ENCODE measurements at places on chromosomes 4 and X.

GRCh38 chrX:42399632-42400024 lies 378.3 kb downstream of the PPP1R2C start:
- no peak for DNase-seq

- no peak for DNase-seq
Measured at GRCh38 chr4:81954271-81954670, 419.5 kb downstream of the HNRNPD start.

DNA sequence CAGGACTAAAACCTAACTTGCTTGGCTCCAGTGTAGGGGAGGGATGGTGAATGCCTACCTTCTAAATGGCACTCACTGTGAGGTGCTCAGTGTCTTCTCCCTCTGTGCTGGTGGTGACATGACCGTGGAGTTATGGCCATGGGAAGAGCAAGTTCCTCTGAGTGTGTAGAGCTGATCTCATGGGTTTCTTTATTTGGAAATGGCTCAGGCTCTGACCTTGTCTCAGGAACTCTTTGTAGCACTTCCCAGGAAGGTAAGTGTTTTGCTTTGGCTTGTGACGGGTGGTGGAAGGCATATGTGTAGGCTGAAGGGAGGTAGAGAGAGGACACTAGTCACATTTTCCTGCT lies 6.4 kb downstream of the MSN start:
- DNase-seq, result no peak

DNA sequence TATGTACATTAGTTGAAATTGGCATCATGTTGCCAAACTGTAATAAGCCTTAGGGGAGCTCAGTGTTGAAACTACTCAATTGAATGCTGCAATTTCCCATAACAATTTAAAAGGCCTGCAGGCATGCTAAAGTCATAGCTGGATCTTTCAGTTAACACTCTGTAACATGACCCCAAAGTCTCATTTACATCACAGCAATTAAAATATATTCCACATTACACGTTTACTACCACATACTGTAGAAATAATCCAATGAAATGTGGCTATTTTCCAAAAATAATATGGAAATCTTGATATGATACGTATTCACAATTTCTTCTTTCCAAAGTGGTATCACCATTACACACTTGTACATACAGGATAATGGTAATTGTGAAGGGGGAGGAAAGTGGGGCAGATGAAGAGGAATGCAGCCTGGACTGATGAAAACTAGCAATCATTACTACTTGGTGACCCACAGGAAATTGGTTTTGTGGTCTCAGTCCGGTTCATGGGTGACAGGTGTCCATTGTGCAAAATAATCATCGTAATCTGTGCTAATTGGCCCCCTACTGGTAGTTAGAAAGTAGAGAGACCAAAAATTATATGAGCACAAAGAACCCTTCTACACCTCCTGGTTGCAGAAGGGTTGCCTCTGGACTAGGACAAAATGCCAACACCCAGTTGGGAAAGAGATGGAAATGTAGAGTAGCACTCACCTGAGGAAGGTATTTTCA lies 63.7 kb downstream of the TENM3 start:
- DNase-seq, result no peak

DNA sequence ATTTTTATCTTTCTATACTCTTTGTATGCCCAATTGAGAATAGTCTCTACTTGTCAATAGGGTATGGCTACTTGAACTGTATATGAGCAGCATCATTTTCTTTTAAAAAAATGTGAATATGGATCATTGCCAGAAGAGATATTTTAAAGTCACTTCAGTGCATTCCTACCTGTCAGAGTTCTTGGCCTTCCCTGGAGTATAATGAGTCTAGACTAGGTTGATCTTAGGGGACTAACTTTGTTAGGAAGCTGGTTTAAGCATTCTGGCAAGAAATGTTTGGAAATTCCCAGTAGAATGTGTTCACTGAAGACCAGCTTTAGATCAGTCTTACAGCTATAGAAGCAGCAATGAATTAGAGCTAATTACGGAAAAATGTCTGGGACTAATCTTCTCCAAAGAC lies 178.2 kb downstream of the FAT4 start:
- no peak for DNase-seq

GRCh38 chr4:152530600-152530999 lies 5.3 kb downstream of the FBXW7 start:
- no peak for DNase-seq

DNA sequence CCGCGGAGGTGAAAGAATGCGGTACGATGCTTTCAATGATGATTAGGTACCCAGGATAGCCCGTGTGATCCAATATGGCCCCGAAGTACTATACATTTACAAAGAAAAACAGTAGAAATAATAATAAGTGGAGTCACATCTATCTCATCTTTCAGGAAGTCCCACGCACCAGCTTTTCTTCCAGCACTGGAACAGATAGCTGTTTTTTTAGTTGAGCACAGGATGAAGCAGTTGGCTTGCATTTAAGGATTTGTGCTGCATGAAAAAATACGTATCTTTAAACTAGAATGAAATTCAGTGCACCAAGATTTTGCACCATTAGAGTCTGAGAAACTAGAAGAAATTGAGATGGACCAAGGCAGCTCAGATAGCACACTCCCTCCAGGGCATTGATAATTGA lies 44.1 kb downstream of the SMIM20 start:
- no peak for DNase-seq

DNA sequence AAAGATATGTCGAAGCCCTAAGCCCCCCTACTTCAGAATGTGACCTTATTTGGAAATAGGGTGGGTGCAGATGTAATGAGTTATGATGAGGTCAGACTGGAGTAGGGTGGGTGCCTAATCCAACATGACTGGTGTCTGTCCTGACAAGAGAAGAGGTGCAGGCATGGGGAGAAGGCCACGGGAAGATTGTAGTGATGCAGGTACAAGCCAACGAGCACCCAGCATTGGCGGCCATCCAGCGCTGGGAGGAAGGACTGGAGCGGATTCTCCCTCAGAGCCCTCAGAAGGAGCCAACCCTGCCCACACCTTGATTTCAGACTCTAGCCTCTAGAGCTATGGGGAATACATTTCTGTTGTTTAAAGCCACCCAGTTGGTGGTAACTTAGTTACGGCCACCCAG lies 237.2 kb downstream of the EVC2 start:
- no peak for DNase-seq

DNA sequence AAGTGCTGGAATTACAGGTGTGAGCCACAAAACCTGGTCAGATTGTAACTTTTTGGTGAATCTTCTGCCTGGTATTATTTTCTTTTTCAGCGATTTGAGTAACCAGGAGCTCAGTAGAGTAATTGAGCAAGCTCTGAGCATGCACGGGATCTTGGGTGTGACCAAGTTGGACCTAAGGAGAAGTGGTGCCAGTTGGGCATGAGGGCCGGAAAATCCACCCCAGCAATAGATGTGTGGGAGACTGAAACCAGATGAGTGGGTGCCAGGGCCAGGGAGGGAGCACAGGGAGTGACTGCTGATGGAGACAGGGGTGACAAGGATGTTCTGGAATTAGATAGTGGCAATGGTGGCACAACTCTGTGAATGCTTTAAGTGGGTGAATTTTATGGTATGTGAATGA lies 3.7 kb upstream of the CCNQ start:
- no peak for DNase-seq

DNA sequence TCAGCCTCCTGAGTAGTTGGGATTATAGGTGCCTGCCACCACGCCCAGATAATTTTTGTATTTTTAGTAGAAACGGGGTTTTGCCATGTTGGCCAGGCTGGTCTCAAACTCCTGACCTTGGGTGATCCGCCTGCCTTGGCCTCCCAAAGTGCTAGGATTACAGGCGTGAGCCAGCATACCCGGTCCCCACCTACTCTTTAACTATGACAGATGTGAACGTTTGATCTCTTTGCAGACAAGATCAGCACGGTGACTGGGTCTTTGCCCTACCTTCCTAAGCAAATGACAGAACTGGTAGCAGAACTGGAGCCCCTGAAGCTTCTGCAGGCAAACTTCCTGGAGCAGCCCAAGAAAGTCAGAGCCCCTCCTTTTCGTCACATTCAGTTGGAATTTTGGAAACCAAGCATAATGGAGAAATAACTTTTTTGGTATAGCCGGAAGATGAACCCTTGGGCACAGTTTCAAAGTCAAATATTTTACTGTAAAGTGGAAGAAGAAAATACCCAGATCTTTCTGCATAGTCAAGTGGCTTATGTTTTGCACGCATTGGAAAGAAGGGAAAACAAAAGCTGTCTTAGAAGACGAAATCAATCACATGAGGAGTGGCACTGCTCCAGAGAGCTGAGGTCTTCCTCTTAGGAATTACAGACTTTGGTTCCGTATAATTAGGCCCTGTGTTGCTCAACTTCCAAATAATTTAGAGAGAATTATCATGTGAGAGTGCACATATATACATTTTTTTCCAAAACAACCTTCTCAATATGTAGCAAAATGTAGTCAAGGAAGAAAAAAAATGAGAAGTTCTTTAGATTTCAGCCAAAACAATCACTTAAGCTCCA lies 90.6 kb downstream of the SORBS2 start:
- no peak for DNase-seq

GRCh38 chr4:169102026-169102425 lies 92.0 kb upstream of the CBR4 start:
- no peak for DNase-seq

- DNase-seq, result no peak
Measured at GRCh38 chr4:74338792-74339333, 26.1 kb upstream of the EREG start.

DNA sequence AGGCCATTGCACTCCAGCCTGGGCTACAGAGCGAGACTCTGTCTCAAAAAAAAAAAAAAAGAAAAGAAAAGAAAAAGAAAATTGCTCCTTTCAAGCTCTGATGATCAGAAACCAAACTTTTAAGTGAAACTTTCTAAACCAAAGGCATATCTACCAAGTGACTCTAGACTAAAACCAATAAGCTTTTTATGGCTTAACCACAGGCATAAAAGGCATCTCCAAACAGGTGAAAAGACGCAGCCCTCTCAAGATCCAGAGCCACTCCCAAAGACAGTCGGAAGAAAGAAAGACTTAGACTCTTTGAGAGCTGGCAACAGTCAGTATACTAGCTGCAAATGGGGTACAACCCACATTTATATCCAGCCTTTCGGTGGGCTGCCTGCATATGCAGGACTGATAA lies 117.1 kb upstream of the AP1S2 start:
- no peak for DNase-seq

DNA sequence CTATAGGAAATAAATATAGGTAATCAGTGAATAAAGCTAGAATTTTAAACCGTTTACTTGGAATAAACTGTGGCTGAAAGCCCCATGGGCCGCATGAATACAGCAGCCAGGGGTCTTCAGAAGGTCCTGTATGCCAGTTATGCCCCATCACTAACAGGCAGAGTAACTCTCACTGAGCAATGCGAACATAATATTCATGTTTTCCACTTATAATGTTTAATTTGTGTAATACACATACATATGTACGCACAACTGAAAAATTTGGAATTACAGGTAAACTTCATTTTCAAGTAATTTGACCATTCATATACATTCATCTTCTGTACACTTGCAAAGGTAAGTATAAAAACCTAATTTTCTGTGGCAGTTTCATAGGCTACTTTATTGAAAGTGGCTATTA lies 526.2 kb upstream of the ATOH1 start:
- no peak for DNase-seq

DNA sequence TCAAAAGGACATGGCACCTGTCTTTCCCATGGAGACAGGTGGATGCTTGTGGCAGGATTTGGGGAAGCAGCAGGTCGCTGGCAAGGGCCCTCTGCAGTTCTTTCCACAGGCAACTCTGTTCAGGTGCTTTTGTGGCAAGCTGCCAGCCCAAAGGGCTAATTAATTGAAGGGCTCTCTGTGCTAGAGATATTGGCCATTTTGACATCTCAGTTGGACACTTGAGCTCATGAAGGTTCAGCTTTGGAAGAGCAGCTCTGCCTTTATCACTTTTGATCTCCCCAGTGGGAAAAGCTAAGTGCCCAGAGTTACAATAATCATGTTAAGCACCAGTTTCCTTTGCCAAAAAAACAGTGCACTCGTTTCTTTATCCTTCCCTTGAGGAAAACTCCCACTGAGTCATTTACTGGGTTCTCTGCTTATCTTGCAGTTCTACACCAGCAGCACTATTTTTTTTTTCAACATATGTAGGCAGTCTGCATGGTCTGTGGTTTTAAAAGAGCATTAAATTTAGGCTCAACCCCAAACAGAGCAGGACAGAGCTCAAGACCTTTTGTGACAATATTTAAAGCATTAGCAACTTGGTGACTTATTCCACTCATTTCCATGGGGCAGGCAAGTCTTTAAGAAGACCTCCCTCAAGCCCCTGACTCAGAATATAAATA lies 336.4 kb upstream of the RASGEF1B start:
- DNase-seq, result no peak

- no peak for DNase-seq
Measured at GRCh38 chr4:160141206-160141605, 1038.3 kb downstream of the RAPGEF2 start.

GRCh38 chr4:22356987-22357596 lies 158.8 kb downstream of the ADGRA3 start:
- DNase-seq, result no peak

GRCh38 chr4:102778720-102779119 lies 18.0 kb upstream of the MANBA start:
- no peak for DNase-seq

DNA sequence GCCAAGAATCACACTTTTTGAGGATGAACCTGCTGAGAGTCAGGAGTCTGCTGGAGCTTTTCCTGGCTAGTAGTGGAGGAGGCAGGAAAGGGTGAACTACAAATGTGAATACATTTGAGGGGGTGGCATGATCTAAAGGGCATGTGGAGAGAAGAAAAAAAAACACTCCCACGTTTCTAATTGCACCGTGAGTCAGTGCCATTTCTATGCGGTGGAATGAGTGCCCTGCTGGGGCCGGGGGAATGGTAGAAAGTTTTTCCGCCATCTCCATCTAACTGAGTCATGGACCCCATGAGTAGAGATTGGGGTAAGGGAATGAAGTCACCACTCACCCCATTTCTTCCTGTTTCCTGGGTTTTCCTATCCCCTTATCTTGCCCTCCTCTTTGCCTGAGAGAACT lies 19.8 kb downstream of the BEX3 start:
- no peak for DNase-seq

DNA sequence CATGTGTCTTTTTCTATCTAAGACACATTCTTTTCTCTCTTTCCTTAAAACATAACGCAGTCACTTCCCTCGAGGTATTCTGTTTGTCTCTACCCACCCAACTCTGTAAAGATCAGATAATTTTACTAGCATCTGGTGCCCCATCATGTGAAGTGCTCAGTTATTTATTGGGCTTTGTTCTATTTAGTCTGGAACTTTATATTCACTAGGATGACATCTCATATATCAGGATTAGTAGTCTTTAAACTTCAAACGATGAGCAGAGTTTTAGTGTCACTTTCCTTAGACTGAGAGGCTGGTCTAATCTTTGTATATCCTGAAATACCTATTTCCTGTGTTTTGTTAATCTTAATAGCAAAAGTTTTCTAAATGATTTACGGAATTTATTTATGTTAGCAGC lies 445.5 kb upstream of the NDST3 start:
- no peak for DNase-seq

DNA sequence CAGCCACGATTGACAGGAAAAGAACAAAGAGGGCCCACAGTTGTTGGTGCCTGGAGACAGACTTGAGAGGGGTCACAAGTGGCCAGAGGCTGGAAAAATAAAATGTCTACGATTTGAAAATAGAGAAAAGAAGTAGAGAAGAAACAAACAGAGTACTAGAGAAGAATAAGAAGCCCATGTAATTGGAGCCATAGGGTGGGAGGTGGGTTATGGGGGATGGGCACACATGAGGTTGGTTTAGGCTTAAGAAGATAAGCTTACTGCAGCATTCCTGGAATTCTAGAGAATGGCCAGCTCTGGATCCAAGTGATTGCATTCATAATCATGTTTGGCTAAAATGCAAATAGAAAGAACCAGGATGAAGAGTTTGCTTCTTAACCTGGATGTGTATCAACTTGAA lies 210.7 kb downstream of the MAML3 start:
- DNase-seq, result no peak

All from K562 (cell line).